Stimulated activated CD8-positive, alpha-beta memory T cell treated with anti-CD3 and anti-CD28 coated beads, Interleukin-7, amount 100 ng/mL, for 1 hour (primary cell): ENCODE measurements at places on chromosomes 1 and 21.

DNA sequence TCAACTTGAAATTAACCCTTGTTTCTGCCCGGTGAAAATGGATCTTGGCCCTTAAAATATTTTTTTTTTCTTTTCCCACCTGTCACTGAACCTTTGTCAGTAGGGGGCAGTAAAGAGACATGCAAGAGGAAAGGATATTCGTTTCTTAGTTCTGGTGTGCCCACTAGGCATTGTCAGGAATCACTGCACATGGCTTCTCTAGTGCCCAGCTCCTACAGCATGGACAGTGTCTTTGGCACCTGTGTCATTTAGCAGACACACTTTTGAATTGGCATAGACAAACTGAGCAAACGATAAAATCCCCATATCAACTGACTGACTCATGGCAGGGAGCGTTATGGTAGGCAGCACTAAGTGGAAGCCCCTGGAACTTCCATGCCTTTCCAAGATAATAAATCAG, 1048.1 kb downstream of the BRINP3 start:
- no peak for DNase-seq

- DNase-seq = no peak
These were observed 88.5 kb upstream of the SOD1 start for GRCh38 chr21:31570824-31571566.

- DNase-seq = no peak
These were observed 128.7 kb downstream of the ACTL8 start for GRCh38 chr1:17883662-17884395.

DNA sequence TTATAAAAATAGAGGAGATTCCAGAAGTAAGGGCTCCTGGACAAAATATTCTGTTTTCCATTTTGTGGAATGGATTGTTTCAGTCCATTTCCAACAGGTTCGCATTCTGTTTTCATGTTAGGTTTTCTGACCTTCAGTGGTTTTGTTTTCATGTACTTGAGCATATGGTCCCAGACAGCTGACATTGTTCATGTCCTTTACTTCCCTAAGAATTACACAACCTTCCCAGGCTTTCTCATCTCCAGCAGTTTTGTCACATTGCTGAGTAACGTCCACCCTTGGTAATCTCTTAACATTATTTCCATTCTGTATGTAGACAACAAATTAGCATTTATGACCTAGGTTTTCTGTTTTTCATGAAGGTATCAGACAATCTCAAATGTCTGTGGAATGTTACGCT, 21.0 kb upstream of the ERRFI1 start:
- no peak for DNase-seq

DNA sequence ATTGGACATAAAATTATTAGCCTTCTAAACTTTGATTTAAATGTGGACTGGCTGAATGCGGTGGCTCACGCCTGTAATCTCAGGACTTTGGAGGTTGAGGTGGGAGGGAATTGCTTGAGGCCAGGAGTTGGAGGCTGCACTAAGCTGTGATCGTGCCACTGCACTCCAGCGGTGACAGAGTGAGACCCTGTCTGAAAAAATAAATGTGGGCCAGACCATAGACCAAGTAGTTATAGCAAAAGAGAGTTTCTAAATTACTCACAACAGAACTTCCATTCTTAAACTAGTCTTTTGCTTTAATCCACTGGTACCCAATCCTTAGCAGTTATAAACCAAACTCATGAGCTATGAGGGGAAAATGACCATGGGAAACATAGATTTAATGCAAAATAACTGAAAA, 35.2 kb downstream of the RAP1A start:
- DNase-seq = no peak

DNA sequence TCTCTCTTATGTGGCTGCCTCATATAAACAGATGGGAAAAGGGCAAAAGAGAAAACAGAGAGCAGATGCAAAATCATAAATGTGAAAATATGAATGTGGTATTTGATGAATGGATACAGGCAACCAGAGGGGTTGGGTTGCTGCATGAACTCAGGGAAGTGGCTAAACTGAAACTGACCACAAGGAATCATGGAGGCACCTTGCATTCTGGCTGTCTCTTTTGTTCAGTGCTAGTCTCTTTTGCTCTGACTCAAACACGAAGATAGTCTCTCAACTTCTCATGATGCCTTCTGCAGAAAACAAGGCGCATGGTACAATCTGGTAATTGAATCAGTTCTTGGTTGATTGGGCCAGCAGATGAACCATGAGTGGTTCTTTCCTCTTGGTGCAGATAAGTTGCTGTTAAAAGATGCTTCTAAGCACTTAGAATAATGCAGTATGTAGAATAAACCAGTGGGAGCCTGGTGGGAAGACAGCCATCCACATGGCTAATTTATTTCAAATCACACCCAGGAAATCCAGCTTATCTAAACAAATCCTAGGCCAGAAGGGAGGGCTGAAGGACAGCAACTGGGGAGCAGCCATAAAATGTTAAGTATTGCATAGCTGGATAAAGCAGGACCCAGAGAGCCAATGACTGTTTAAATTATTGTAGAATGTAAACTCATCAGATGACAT, 64.2 kb downstream of the HLX start:
- DNase-seq = no peak

DNA sequence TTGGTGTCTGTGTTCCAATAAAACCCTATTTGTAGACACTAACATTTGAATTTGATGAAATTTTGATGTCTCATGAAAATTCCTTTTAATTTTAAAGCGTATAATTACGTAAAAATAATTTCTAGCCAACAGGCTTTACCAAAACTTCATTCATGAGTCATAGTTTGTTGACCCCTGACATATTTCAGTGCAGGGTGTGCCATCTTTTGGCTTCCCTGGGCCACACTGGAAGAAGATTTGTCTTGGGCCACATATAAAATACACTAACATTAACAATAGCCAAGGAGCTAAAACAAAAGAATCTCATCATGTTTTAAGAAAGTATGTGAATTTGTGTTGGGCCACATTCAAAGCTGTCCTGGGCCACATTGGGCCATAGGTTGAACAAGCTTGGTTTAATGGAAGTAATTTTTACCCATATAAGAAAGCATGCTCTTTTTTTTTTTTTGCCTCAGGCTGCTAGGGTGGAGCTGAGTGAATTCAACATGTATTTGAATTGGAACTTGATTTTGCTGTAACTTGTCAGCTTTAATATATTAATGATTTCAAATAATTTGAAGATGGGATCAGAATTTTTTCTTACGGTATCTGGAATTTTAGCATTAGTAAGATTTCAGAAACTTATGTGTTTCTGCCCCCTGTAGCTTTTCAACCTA, 267.7 kb upstream of the RGS18 start:
- no peak for DNase-seq

DNA sequence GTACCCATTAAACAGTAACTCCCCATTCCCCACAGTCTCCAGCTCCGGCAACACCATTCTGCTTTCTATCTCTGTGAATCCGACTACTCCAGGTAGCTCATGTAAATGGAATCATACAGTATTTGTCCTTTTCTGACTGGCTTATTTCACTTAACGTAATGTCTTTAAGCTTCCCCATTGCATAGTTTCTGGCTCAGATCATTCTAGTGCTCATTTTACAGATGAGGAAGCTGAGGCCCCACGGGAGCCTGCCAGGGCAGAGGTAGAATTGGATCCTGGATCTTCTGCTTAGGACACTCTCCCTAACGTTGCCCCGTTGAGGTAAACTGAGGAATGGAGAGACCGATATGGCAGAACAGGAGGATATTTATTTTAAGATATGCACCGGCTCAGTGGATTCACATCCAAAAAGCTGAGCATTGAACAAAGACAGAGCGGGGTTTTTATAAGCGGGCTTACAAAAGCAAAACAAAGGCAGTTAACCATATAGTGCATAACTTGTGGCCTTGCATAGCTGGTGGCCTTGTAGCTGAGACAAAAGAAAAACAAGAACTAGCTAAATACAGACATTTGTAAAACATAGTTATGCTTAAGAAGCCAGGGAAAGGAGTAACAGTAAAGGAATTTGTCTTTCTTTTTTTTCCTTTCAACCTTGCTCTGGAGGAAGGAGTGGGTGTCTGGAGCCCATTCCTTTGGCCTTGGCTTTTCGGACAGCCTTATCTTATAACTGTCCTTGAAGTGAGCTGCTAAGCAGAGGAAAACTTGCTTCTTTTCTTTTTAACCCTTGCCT, 15.3 kb upstream of the KLHDC8A start:
- no peak for DNase-seq

- DNase-seq = no peak
These were observed 12.3 kb downstream of the RNF223 start for GRCh38 chr1:1061682-1062345.

DNA sequence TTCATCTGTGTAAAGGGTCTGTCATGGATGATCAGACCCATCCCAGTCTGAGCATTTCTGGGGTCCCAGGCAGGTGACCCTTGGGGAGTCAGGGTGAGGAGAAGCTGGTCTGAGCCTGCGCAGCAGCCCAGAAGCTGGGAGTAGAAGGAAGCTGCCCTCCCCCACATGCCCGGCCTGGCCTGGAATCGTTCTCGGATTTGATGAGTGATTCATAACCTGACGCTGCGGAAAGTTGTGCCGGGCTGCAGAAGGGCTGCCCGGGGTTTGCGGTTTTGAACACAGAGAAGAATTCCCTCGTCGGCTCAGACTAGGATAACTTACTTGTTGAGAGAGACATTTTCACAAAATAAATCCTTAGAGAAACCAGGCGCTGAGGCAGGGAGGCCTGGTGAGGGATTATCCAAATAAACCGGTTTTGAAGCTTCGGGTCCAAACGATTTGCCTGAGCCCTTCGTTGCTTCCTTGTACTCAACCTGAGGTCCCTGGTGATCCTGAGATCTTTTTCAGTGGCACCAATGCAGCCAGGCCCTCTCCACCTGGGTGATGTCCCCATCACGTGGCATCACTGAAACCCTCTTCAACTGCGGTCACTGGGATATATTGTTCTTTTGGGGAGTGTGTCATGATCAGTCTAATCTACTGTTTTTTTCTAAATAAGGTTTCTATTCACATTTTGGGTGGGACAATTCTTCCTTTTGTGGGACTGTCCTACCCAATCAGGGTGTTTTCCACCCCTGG, 29.2 kb downstream of the EPHB2 start:
- no peak for DNase-seq

DNA sequence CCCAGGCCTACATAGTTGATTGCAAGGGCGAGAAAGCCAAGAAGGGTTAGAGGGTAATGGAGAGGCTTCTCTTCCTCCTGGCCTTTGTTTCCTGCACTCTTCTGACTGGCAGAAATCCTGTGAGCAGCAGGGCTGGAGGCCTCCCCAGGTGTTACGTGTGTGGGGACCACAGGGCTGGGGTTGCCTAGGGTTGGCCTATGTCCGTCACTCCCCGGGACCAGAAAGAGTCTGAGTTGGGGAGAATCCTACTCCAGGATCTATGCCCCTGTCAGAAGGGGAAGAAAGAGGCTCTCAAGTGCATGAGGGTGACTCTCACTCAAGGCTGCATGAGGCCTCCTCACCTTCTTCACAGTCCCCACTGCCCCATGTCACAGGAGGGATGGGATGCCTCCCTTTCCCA, 38.5 kb downstream of the IGFN1 start:
- DNase-seq = no peak

- no peak for DNase-seq
These were observed 102.7 kb upstream of the NGF start for GRCh38 chr1:115440733-115441132.
